ENCODE measurements at places on chromosomes 6 and 20.

GRCh38 chr20:35005463-35005961 lies 49.8 kb downstream of the MYH7B start:
- DNase-seq = no peak

GRCh38 chr6:50962213-50962759 lies 143.6 kb downstream of the TFAP2B start:
- no peak for DNase-seq

DNA sequence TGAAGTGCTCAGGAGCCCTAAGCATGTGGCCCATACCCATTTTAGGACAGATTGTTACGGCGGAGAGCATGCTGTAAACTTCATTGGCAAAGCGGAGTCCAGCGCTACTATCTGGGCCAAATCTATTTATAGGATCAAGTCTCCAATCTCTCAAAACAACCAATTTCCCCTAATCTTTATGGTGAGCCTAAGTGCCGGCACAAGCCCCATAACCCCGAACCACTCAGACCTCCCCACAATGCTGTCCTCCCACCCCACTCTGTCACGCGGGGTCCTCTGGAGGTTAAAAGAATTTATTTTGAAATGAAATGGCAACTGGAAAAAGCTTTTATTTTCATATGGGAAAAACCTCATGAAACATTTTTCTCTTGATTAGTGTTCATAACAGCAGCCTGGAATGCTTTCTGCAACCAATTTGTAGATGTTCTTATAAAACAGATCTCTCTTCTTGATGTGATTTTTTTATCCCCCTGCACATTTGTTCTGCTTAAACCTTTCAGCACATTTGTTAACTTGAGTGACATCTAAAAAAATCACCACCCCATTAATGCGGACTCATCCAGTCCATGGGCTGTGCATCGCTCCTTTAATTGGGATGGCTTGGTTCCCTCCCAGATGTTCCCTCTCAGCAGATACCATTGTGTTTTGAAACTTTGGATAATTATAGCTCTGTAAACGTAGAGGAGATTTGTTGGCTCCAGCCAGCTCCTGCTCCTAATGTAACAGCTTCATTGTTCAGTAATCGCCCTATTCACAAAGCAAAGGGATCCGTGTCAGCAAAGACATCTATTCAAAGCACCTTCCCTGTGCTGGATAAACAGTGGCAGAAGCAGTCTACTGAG lies 323.6 kb downstream of the CD83 start:
- peak; percentile 64 for DNase-seq

DNA sequence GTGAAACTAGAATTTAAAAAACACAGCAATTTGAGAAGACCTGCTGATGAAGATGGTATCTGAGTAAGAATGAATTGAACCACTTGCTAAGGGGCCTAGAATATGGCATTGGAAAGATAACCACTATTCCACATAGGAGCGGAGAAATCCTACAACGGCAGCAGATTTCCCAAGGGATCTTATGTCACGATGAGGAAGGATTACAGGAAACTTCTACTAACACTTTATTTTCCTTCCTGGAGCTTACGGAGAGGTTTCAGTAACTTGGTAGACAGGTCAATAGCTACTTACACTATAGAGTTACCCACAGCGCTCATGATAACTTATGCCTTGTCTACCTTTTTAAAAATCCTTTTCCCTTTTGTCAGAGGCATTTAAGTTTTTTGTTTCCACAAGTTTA lies 11.8 kb upstream of the TCF21 start:
- DNase-seq = no peak

DNA sequence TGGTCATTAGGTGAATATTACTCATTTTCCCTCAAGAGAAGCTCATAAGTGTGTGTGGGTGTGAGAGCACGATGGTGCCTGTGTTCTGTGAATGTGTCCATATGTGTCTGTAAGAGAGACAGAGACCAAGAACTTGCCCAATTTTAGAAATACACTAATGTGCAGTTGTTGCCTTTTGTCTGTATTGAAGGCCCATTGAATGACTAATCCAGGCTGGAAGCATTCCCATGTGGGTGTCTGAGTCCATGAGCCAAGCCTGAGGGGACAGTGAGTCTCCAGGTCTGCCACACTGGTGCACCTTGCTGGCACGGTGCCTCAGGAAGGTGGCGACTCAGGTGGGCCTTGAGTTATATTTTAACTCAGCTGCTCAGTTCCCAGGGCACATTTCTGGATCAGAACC lies 25.5 kb upstream of the ASXL1 start:
- no peak for DNase-seq

GRCh38 chr6:149459761-149460160 lies 25.1 kb downstream of the ZC3H12D start:
- no peak for DNase-seq

DNA sequence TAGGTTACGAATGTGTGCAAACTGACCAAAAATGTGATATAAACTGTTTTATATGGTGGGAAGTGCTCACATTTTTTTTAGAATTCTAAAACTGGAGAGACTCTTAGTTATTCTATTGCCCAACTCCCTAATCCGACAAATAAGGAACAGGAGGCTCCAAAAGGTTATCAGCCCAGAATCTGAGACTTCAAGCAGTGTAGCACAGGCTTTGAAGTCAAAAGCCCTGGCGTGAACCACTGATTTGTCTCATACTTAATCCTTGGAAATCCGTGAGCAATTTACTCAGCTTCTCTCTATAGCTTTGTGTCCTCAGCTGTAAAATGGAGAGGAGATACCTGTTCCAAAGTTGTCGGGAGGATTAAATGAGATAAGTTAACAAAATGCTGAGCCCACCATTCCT lies 368.8 kb upstream of the SASH1 start:
- DNase-seq = no peak

GRCh38 chr6:33785778-33786177 lies 3.2 kb downstream of the LEMD2 start:
- DNase-seq = no peak

DNA sequence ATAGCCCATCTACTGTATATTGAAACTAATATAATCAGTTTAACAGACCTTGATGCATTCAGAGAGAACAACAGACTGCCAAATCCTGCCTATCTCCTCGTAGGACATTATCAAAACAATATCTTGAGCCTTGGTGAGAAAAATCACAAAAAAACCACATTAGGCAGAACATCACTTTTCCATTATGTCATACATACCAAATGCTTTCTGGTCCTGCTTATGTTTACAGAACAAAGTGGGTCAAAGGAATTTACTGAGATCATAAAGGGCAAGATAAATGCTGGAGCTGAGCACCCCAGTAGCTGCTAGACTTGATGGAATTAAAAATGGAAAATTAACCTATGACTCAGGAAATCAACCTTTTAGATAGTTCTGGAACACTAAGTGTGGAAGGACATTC lies 195.3 kb upstream of the KCNK16 start:
- DNase-seq = no peak

- DNase-seq = peak; percentile 76
These were observed at the start of gene EPB41L1 for GRCh38 chr20:36154700-36155628. Gene EPB41L1, plus strand, starts transcription at chr20:36154740. Its CDS starts 19,038 bp downstream, at chr20:36173778.

DNA sequence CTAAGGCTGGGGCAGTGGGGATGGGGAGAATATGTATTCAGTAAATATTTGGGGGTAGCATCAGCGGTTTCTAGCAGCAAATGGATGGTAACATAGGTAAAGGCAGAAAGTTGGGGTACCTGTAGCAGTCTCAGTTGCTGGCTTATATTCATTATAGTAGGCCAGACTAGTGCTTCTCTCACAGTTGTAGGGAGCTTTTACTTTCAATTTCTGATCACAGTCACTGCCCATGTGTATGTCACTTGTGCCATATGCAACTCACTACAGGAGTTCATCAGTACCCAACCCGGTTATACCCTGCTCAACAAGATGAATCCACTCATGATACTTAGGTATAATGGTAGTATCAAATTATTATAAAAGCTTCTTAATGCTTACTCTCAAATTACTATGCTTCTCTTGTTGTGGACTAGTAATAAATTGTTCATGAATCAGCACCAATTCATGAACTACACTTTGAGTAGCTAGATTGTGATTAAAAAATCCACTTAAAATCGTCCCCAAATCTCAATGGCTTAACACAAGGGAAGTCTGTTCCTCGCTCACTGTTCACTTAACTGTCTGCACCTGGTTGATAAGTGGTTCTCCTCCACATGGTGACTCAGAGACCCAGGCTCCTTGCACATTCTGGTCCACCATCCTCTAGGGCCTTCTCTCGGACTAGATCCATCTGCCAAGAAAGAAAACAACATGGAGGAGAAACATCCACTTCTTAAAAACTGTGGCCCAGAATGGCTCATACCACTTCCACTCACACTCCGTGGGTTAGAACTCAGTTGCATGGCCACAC lies 31.3 kb upstream of the MYLIP start:
- no peak for DNase-seq

- no peak for DNase-seq
These were observed 104.5 kb downstream of the SMLR1 start for GRCh38 chr6:130931683-130932082.

- DNase-seq = no peak
These were observed 218.8 kb upstream of the PREP start for GRCh38 chr6:105621564-105622175.

DNA sequence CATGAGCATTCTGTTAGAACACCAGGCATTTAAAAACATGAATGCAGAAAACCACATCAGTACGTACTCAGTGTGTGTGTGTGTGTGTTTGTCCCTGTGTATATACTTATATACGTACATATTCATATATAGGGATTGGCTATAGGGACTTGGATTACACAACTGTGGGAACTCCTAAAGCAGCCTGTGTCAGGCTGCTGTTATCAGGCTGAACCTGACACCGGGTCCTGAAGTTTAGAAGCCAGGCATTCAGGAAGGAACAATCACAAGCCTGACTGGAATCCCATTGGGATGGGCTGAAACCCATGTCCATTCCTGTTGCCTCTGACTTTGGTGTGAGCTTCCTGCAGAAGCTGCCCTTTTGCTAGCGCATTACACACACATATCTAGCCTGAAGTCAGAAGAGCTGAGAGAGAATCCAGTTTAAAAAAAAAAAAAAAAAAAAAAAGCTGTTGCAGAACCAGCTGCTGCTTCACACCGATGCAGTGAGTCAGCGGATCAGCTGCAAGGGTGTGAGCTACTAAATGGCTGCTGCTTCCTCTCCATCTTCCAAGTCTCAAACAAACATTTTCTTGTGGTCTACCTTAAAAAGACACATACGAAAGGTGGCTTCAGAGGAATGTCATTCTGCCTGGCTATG lies 348.1 kb downstream of the THBS2 start:
- DNase-seq = no peak

GRCh38 chr6:43460032-43460431 lies 4.7 kb upstream of the DLK2 start:
- no peak for DNase-seq

GRCh38 chr6:129046526-129046925 lies 163.6 kb downstream of the LAMA2 start:
- DNase-seq = no peak

- DNase-seq = no peak
These were observed 30.4 kb downstream of the GABRR1 start for GRCh38 chr6:89186762-89187161.

- DNase-seq = peak; percentile 73
These were observed 95.3 kb upstream of the BHLHE23 start for GRCh38 chr20:63101781-63102720.

Data from retina (tissue), 1 donor.